Ovary (tissue), 10 donors: ENCODE measurements at places on chromosomes 4 and X. TPM values are rescaled to one million over a fixed set of nuclear protein-coding genes. Genes with fewer than 3 reads are reported as not detected.

- no peaks in the 10 kb centered on the region for H3K27me3 ChIP-seq
- H3K27ac ChIP-seq, result no peak overlapping the region
- no peaks in the 10 kb centered on the region for H3K36me3 ChIP-seq
- no peak for DNase-seq
- H3K4me1 ChIP-seq, result no peaks in the 10 kb centered on the region
These were observed 395.9 kb upstream of the GRIA3 start for GRCh38 chrX:122788216-122788615.

DNA sequence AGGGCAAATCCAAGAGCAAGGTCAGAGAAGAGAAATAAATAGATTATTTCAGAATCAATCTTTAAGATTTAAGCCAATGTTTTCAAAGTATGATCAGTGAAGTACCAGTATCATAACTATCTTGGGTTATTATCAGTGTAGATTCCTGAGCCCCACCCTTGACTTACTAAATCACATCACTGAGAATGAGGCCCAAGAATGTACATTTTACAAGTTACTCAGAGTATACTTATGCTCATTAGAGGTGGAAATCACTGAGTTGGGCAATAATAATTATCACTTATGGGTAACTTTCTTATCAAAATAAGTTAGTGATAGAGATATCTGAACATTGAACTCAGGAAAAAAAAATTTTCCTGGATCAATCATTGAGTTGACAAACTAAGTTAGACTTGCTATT lies 121.6 kb upstream of the NOCT start:
- H3K36me3 ChIP-seq, result no peaks in the 10 kb centered on the region
- no peak overlapping the region for H3K4me3 ChIP-seq
- H3K4me1 ChIP-seq, result no peaks in the 10 kb centered on the region
- H3K27ac ChIP-seq, result no peak overlapping the region

DNA sequence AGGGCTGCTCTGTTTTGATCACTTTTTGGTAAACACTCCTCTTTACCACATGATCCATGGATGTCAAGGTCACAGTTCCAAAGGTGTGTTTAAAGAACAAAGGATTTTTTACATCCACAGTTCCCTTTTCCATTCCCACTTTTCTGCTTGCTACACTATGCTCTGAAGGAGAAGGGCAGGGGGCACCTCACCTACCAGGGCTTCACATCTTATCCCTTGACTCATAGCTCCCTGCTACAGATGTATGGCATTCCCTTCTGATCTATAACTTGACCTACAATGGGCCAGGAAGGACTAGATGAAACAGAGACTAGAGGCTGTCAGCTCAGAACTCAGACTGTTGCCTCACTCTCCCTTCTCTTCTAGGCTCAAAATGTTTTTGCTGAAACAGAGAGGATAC lies 233.1 kb upstream of the RPS6KA3 start:
- H3K4me1 ChIP-seq, result no peaks in the 10 kb centered on the region

GRCh38 chr4:26183017-26183416 lies 137.8 kb upstream of the RBPJ start:
- no peak overlapping the region for H3K4me3 ChIP-seq
- H3K27me3 ChIP-seq, result no peaks in the 10 kb centered on the region
- peaks cover 1% of the 10 kb centered on the region for H3K4me1 ChIP-seq
- no peak for DNase-seq
- H3K27ac ChIP-seq, result no peak overlapping the region

DNA sequence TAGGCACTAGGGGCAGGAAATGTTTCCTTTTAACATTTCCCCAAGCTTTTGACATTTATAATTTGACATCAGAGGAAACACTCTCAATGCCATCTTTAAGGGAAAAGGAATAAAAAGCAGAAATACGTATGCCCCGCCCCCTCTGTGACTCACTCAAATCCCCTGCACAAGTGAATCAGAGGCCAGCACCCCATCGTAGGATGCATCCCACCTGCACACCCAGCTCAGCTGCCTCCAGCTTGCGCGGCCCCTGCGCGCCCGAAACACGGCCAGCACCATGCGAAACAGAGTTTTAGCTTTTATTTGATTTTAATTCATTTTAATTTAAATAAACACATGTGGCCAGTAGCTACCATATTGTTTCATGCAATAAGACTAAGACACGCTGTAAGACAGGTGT lies 29.5 kb downstream of the ABLIM2 start:
- no peak overlapping the region for H3K4me3 ChIP-seq
- no peaks in the 10 kb centered on the region for H3K27me3 ChIP-seq

GRCh38 chr4:86730310-86730709 lies 118.9 kb downstream of the SLC10A6 start:
- no peak overlapping the region for H3K27ac ChIP-seq
- no peak for DNase-seq
- H3K36me3 ChIP-seq, result no peaks in the 10 kb centered on the region
- H3K4me1 ChIP-seq, result no peaks in the 10 kb centered on the region

DNA sequence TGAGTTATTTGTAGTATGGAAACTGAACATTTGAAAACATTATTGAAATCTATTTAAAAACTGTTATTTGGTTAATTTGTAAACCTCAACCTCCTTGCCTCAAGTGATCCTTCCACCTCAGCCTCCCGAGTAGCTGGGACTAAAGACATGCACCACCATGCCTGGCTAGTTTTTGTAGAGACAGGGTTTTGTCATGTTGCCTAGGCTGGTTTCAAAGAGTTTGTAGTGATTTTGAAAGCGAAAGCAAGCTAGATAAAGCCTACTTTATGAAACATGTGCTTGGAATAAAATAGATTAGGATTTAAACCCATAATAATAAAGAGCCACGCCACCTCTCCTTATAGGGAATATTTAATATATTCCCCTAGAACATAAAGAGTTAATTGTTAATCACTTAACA lies 23.5 kb downstream of the ARSJ start:
- no peaks in the 10 kb centered on the region for H3K4me1 ChIP-seq
- DNase-seq, result no peak
- H3K4me3 ChIP-seq, result no peak overlapping the region
- H3K27ac ChIP-seq, result no peak overlapping the region
- H3K36me3 ChIP-seq, result no peaks in the 10 kb centered on the region
- H3K27me3 ChIP-seq, result no peaks in the 10 kb centered on the region

PF4V1 gene
- not detected for total RNA-seq

TRIM60 gene
- total RNA-seq, result not detected

F11 gene
- total RNA-seq, result not detected

- peaks cover 6% of the 10 kb centered on the region for H3K4me1 ChIP-seq
- no peak for DNase-seq
- H3K27ac ChIP-seq, result no peak overlapping the region
- H3K36me3 ChIP-seq, result no peaks in the 10 kb centered on the region
- H3K4me3 ChIP-seq, result no peak overlapping the region
These were observed 88.6 kb upstream of the MAML3 start for GRCh38 chr4:140242357-140243277.

GRCh38 chrX:9611436-9612145 lies 146.7 kb downstream of the TBL1X start:
- no peak overlapping the region for H3K4me3 ChIP-seq
- no peaks in the 10 kb centered on the region for H3K36me3 ChIP-seq
- no peak overlapping the region for H3K27ac ChIP-seq
- no peaks in the 10 kb centered on the region for H3K27me3 ChIP-seq
- H3K4me1 ChIP-seq, result peaks cover 2% of the 10 kb centered on the region
- DNase-seq, result no peak

DNA sequence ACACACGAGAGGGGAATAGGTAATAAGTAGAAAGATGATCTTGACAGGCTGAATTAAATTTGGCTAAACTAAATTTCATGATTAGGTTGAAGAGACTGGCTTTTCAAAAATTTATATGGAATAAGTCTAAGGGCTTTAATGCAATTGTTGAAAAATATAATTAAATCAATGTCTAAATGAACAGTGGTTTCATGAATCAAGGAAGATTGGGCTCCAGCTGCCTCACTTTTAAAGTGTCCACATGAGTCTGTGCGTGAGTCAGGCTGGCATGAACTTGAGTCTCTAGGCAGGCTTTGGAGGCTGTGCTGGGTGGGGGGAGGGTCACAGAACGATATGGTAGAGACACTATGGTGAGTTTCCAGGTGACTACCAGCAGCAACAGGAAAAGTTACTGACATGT lies 111.9 kb downstream of the SORBS2 start:
- no peak overlapping the region for H3K27ac ChIP-seq
- no peak overlapping the region for H3K4me3 ChIP-seq
- H3K4me1 ChIP-seq, result no peaks in the 10 kb centered on the region
- DNase-seq, result no peak

MAGEE2 gene
- total RNA-seq, result 0.18 TPM

GRCh38 chr4:111108153-111108552 lies 485.3 kb upstream of the PITX2 start:
- no peaks in the 10 kb centered on the region for H3K36me3 ChIP-seq
- H3K27ac ChIP-seq, result no peak overlapping the region
- no peak overlapping the region for H3K4me3 ChIP-seq
- no peaks in the 10 kb centered on the region for H3K27me3 ChIP-seq
- no peak for DNase-seq

DNA sequence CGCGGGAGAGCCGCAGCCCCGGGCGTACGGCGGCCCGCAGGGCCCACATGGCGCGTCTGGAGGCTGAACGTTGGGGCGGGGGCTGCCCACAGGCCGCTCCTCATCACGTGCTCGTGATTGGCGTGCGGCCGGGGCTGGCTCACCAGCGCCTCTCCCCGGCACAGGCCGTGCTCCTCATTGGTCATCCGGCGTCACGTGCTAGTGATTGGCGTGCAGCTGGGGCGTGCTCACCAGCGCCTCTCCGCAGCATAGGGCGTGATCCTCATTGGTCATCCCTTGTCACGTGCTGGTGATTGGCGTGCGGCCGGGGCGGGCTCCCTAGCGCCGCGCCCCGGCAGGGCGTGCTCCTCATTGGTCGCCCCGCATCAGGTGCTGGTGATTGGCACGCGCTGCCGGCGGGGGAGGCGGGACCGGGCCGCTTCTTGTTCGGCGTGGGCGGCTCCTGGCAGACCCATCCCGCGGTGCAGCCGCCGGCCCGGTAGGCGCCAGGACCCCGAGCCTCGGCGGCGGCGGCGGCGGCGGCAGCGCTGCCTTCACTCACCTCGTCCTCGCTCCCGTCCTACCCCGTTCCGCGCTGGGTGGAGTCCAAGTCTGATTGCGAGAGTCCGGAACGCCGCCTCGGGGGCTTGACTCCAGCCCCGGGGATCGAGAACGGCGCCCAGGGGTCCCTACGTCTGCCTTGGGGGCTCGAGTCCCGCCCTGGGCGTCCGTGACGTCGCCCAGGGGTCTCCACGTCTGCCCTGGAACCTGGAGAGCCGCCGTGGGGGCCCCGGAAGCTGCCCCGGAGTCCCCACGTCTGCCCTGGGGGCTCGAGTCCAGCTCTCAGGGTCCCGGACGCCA lies at the start of gene GTPBP6:
TSS of gene GTPBP6 (minus strand) at position 58 of the 840 bp plus-strand sequence. CDS start at position 49, 9 bp downstream.
- peak within 1 kb of the TSS; percentile 87 for H3K27ac ChIP-seq
- DNase-seq, result peak; percentile 100
- H3K4me1 ChIP-seq, result peaks cover 1% of the 10 kb centered on the region
- H3K27me3 ChIP-seq, result no peaks in the 10 kb centered on the region
- peak within 1 kb of the TSS; percentile 96 for H3K4me3 ChIP-seq

GIMD1 gene
- total RNA-seq, result not detected

DNA sequence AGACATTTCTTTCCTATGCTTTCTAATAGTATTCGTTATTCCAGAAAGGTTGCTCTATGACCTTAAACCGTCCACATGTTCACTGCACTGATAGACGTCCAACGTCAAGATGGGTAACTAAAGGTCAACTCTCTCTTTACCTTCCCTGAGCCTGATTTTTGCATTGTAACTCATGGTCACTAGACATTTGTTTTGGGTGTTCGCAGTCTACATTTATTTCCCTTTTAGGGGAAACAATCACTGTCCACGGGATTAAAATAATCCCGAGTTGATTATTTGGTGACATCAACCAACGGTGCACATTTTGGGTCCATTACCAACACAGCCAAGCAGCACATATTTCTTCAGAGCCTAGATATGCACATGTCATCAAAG lies 540 bp upstream of the HADH start:
- no peaks in the 10 kb centered on the region for H3K36me3 ChIP-seq
- no peaks in the 10 kb centered on the region for H3K27me3 ChIP-seq
- peaks cover 12% of the 10 kb centered on the region for H3K4me1 ChIP-seq

- no peaks in the 10 kb centered on the region for H3K27me3 ChIP-seq
- H3K36me3 ChIP-seq, result no peaks in the 10 kb centered on the region
- no peak for DNase-seq
- no peaks in the 10 kb centered on the region for H3K4me1 ChIP-seq
- H3K4me3 ChIP-seq, result no peak overlapping the region
These were observed 1.9 kb downstream of the SPIN2A start for GRCh38 chrX:57135287-57135686.

GRCh38 chrX:50747471-50747900 lies 66.5 kb downstream of the SHROOM4 start:
- no peak for DNase-seq
- H3K27ac ChIP-seq, result no peak overlapping the region
- no peaks in the 10 kb centered on the region for H3K27me3 ChIP-seq
- H3K4me3 ChIP-seq, result no peak overlapping the region

DNA sequence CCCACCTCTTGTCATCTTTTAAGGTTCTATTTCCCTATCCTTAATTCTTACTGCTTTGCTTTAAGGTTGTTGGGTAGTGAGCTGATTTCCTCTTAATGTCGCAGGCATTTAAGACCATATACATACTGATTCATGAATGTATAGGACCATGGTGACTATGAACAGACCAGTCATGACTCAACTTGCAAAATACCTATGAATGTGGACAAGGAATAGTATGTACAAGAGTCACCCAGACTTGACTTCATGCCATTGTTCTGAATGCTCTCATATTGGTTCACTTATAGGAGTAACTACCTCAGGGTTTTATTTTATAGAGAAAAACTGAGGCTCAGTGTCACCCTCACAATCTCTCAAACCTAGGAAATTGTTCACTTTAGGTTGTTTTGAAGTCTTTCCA lies 44.3 kb downstream of the CCNG2 start:
- no peak overlapping the region for H3K4me3 ChIP-seq
- H3K27me3 ChIP-seq, result no peaks in the 10 kb centered on the region
- no peak overlapping the region for H3K27ac ChIP-seq
- H3K36me3 ChIP-seq, result no peaks in the 10 kb centered on the region
- no peaks in the 10 kb centered on the region for H3K4me1 ChIP-seq

AREG gene
- total RNA-seq, result 4.9 TPM

- H3K36me3 ChIP-seq, result no peaks in the 10 kb centered on the region
- peak overlapping the region; percentile 40 for H3K4me3 ChIP-seq
- peak; percentile 45 for DNase-seq
- no peak overlapping the region for H3K27ac ChIP-seq
These were observed 2.4 kb upstream of the PCDH10 start for GRCh38 chr4:133146574-133147241.

DNA sequence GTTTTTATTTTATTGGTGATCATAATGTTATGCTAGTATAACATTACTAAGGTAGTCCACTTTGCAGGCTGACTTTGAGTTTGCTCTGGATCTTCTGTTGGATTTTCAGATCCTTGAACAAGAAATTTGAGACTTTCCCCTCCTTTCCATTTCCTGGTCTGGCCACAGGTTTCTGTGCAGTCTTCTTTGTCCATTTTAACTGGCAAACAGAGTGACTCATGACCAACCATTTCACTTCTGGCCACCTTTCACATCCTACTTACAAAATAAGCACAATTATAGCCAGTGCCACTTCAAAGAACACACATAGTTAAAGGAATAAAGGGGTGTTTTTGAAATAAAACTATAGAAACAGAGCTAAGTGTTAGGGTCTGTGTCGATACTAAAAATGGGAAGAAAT lies 8.4 kb downstream of the ANK2 start:
- DNase-seq, result no peak
- H3K27me3 ChIP-seq, result no peaks in the 10 kb centered on the region
- H3K27ac ChIP-seq, result no peak overlapping the region
- no peak overlapping the region for H3K4me3 ChIP-seq

- no peak for DNase-seq
- peak overlapping the region; percentile 47 for H3K4me3 ChIP-seq
- no peaks in the 10 kb centered on the region for H3K36me3 ChIP-seq
- H3K27ac ChIP-seq, result no peak overlapping the region
- peaks cover 1% of the 10 kb centered on the region for H3K4me1 ChIP-seq
These were observed 209.7 kb downstream of the NWD2 start for GRCh38 chr4:37453999-37454800.
